ENCODE measurements at places on chromosomes 13 and 19.

- DNase-seq = no peak
Observed at GRCh38 chr19:6935618-6936017, 48.2 kb downstream of the ADGRE1 start.

- DNase-seq = no peak
Observed at GRCh38 chr13:100825557-100825956, 151.0 kb upstream of the TMTC4 start.

- DNase-seq = no peak
Observed at GRCh38 chr13:97386801-97387484, 47.0 kb upstream of the RAP2A start.

- no peak for DNase-seq
Observed at GRCh38 chr13:95620825-95621498, 23.5 kb downstream of the DZIP1 start.

DNA sequence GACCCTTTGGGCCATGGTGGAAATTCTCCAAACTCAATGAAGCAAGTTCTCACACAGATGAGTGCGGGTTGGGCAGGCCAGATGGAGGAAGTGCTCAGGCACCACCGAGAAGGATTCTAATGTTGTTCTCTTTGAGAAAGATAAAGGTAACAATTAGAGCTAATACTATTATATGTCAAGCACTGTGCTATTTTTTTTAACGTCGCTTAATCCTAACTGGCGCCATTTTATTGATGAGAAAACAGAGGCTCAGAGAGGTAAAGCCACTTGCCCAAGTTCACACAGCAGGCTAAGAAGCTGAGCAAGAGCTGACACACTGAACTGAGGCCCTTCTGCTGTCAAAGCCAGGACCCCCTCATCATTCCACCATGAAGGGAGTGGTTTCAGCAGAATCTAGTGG, 1.0 kb downstream of the FBL start:
- no peak for DNase-seq

DNA sequence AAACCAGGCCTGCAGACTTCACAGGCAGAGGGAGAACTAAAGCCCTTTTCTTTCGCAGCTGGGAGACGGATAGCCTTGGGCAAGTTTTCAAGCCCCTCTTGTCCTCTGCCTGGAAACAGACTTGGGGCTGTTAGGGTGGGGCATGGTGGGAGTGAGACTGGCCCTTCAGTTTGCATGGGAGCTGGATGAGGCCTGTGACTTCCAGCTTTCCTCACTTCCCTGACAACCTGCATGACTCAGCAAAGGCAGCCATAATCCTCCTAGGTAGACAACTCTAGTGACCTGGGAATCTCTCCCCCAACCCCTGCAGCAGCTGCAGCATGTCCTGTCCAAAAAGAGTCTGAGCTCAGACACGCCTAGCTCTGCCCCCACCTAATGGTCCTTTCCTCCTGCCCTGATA, 93.0 kb downstream of the POSTN start:
- DNase-seq = no peak
